ENCODE measurements at places on chromosomes 1 and 21.

- no peak for DNase-seq
These were observed 2.0 kb downstream of the TRIM17 start for GRCh38 chr1:228414511-228415211.

- DNase-seq, result no peak
These were observed 83.2 kb downstream of the APP start for GRCh38 chr21:26087223-26087918.

DNA sequence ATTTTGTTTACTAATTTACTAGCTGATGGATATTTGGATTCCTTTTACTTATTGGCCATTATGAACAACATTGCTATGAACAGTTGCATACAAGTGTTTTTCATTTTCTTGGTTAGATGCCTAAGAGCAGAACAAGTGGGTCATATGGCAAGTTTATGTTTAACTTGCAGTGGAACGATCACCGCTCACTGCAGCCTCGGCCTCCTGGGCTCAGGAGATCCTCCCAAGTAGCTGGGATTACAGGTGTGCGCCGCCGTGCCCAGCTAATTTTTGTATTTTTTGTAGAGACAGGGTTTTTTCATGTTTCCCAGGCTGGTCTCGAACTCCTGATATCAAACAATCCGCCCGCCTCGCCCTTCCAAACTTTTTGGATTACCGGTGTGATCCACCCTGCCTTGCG lies 820.5 kb upstream of the TMPRSS15 start:
- DNase-seq, result no peak

- DNase-seq, result peak; percentile 60
These were observed 480.4 kb downstream of the SIPA1L2 start for GRCh38 chr1:232149287-232150201.

GRCh38 chr1:87508247-87508787 lies 179.6 kb downstream of the LMO4 start:
- peak; percentile 15 for DNase-seq

GRCh38 chr1:245091818-245092637 lies 62.8 kb upstream of the KIF26B start:
- peak; percentile 60 for DNase-seq

GRCh38 chr1:228721407-228721806 lies 13.9 kb upstream of the RHOU start:
- no peak for DNase-seq

Data from fibroblast of gingiva (primary cell).